ENCODE measurements at places on chromosomes 12 and 14.
A peak's percentile ranks its signal among the peaks of the same experiment; 100 is the strongest.

GRCh38 chr12:219891-220352, 6.0 kb upstream of the SLC6A12 start:
- peak; percentile 26 for DNase-seq

DNA sequence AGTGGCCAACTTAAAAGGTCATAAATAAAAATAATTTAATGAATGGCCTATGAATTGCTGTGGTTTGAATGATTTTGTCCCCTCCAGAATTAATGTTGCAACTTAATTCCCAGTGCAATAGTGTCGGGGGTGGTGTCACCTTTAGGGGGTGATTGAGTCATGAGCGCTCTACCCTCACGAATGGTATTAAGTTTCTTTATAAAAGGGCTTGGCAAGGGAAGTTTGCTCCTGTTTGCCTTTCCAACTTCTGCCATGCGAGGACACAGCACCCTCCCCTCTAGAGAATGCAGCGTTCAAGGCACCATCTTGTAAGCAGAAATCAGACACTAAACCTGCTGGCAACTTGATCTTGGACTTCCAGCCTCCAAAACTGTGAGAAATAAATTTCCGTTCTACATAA, 253.3 kb downstream of the ATXN7L3B start:
- DNase-seq = no peak

- DNase-seq = no peak
Observed at GRCh38 chr12:121939186-121939585, 20.8 kb downstream of the CFAP251 start.

DNA sequence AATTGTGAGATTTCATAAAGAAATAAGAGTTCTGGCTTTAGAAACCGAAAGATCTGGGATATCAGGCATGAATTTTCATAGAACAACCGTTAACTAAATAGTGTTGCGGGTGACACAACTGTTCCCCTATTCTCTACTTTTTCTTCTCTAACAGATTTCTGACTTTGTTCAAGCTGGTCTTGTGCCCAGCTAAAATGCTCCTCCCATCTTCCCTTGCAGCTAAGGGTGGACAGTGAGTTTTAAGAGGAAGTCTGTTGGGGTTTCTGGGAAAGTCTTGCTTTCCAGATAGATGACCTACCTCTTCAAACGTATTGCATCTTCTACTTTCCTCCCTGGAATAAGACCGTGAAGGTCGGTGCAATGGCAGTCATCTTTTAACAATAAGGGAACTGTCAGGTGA, 18.7 kb downstream of the CCDC63 start:
- DNase-seq = no peak

DNA sequence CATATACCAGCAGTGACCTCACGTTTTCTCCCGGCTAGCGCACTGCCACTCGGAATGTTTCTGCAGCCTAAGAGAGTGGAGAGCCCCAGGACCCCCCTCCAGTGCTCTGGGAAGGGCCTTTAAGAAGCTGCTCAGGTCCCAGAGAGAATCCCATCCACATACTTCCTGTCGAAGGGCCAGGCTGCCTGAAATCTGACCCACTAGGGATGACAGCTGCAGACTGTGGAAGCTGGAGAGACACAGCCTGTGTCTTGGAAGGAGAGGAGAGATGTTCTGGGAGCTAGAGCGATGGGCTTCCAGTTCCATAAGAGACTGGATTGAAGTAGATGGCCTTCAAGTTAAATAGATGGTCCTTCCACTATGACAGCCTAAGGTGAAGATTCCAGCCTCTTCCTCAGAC, 54.4 kb downstream of the IQSEC3 start:
- DNase-seq = no peak

All from NCI-H2029 treated with DMSO at 0.1 percent for 48 hours (cell line).